ENCODE measurements at places on chromosomes 7 and 10.
A peak's percentile ranks its signal among the peaks of the same experiment; 100 is the strongest.

- DNase-seq, result no peak
These were observed 51.2 kb upstream of the ANAPC16 start for GRCh38 chr10:72164617-72165016.

DNA sequence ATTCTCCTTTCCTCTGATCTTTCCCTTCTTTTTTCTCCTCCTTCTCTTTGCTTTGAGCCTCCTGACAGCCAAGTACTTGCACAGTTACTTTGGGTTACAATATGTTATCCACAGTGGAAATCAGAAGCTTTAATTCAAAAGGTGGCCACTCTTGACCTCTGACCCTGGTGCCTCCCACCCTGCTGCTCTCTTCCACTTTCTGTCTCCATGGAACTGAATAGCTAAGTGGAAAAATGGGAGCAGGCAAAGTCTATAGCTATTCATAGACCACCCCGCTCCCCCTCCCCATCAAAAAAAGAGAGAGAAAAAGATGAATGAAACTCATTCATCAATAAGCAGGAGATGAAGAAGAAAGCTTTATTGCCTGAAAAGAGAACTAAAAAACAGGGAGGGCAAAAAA, 39.4 kb downstream of the PTN start:
- no peak for DNase-seq

DNA sequence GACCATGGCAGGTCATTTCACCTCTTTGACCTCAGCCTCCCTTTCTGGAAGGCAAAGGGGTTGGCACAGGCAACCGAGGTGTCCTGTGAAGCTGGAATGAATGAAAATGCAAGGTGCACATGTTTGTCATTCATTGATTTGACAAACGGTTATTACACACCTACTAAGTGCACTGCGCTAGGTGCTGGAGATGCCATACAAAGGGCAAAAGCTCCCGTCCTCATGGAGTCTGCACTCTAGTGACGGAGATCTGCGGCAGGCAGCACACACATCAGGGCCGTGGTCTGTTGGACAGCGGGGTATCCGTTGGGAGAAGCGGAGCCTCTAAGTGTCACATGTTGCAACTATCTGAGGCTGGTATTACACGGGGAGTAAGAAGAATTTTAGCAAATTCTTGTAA, 44.2 kb downstream of the PRF1 start:
- no peak for DNase-seq

DNA sequence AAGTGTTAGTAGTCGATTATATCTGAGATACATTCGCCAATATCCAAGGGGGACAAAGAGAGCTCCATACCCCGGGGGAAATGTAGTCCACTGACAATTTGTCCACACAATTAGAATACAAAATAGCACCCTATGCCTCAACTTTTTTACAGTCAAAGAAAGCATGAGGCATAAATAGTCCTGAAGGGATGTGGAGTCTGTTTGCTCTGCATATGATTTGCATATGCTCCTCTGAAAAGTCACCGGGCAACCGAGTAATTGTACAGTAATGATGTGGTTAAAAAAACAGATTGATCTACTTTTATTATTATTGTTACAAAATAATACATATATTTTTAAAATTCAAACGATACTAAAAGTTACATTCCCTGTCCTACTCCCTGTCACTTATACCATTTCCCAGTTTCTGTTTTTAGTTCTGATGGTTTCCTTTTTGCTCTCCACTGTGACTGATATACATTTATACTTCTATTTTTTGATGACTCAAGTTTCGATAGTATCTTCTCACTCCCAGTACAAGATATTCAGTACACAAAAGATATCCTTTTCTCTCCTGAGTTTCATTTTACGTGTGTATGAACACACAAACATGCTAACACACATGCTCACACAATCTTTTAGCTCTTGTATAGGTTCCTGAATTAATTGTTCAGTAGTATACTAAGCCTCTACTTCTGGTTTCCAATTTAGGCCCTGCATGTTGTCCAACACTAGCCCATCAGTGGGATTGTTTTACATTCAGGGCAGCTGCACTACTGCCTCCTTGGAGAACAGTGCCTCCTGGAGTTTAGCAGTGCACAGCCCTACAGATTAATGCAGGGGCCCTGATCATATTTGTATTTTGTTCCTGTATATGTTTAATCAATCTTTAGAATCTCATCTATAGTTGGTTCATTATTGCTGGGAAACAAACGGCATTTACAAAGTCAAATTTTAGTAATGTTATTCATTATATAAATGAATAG, 130.9 kb downstream of the TES start:
- DNase-seq, result no peak

DNA sequence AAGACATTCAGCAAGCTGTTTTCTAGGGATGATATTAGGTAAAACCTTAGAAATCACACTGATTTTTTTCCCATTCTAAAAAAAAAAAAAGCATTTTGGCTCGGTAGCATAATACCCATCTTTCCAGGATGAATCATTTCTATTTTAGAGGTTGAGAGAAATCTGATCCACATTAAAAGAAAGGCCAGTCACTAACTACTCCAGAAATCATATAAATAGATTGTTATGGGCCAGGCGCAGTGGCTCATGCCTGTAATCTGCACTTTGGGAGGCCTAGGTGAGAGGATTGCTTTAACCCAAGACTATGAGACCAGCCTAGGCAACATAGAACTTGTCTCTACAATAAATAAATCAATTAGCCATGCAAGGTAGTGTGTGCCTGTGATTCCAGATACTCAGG, 164.3 kb downstream of the BAMBI start:
- no peak for DNase-seq

DNA sequence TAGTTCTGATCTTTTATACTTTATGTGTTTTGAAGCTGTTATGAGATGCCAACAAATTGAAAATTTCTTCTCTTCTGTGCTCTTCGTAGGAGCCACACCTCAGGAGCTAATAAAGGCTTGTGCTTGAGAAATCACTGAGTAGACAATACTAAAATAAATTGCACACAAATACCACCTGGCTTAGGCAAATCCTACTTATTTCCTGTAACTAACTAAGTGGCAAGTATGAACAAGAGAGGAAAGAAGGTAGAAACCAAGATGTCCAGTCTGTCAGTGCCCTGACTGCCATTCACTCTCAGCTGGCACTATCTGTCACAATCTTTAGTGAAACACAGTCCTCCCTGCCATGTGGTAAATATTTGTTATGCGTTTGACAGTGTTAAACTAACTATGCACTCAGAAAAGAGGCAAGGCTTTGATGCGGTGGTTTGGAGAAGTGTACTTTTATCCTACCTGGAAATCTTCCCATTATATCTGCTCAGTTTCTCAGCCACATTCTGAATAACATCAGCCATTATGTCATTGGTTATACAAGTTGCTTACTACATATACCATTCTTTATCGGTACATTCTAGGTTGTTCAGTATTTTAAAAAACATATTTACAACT, 293.4 kb upstream of the VWC2 start:
- DNase-seq, result no peak

GRCh38 chr7:131845573-131846314, 289.3 kb upstream of the PODXL start:
- no peak for DNase-seq

GRCh38 chr7:28432105-28432504, 19.8 kb downstream of the CREB5 start:
- DNase-seq, result no peak

- no peak for DNase-seq
These were observed 8.4 kb upstream of the C10orf88 start for GRCh38 chr10:122962405-122962804.

GRCh38 chr7:112905950-112906349, 115.8 kb upstream of the TMEM168 start:
- no peak for DNase-seq

DNA sequence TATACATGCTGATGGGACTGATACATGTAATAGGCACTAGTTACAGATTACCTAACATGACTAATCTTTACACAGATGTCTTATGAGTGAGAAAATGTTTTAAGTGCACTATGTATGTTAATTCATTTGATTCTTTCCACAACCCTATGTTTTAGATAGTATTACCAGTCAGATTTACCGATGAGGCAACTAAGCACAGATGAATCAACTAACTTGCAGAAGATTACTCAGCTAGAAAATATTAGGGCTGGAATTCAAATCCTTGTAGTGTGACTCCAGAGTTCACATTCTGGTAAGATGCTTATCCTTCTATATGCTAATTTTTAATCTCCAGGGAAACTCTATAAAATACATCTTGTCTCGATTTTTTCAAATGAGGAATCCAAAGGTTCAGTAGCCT, 964.9 kb downstream of the REEP3 start:
- no peak for DNase-seq

DNA sequence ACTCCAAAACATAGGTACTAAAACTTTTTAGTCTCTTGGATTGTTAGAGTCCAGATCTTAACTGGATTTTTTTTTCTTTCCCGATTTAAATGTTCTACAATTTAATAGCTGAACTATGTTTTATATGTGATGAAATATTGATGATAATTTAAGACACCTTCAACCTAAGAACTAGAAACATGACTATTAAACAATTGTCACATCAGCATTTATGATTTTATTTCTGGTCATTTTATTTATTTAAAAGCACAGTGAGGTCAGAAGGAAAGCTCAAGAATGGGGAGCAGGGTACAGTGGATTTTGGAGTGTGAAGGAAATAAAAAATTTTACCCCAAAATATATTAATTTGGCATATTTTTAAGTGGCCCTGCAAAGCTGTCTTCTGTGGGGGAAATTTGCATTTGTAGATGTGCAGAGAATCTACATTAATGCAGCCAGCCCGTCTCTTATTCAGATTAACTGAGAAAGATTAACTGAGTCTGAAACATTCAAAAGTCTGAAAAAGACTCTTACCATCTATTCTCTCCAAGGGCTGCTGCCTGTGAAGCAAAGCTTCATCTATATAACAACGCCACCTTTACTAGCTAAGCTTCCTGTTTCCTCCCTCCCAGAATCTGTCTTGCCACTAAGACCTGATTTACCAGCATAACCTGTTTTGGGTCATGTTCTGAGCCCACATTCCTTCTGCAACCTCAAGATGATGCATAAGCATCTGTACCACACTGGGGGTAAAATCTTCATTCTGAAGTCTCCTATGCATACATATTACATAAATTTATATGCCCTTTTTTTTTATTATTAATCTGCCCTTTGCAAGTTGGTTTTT, 86.4 kb downstream of the TMEM106B start:
- DNase-seq, result no peak

- DNase-seq, result no peak
These were observed 35.4 kb upstream of the CFAP46 start for GRCh38 chr10:132977807-132978206.

- DNase-seq, result no peak
These were observed 217.8 kb downstream of the DNAJB6 start for GRCh38 chr7:157554393-157555238.

- no peak for DNase-seq
These were observed 212.8 kb downstream of the MAD1L1 start for GRCh38 chr7:2019711-2020511.

DNA sequence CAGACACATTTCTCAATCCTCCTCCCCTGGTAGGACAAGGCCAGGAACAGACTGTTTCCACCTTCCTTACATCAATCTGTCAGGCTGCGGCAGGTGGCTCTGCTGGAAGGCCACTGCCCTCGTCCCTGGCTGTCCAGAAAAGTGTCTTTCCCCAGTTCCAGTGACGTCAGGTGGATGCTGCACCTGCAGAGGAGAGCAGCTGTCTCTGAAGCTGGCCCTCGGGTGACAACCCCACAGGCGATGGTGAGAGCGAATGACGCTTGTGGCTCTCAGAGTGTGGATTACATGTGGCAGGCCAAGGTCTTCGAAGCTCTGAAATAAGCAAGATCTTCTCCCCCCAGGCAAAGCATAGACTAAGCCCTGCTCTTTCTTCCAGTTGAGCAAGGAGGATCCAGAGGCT, 146.9 kb upstream of the RET start:
- DNase-seq, result no peak

- DNase-seq, result no peak
These were observed 25.5 kb downstream of the FGFBP3 start for GRCh38 chr10:91883549-91884444.

GRCh38 chr10:132605390-132605789, 67.8 kb downstream of the INPP5A start:
- DNase-seq, result no peak

DNA sequence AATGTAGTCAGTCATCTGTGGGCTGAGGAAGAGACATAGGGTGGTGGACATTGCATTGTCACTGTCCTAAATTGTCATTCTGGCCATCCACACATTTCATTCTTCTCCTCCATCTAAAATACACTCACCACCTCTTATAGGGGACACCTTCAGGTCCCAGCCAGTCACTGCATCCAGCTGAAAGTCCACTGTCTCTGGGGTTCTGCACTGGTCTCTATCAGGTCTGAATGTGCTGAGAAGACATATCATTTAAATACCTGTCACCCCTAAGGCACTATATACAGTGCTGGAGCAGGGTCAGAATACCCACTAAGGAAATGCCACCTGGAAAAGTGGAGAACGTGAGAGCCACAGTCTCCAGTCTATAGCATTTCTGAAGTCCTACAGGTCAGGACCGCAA, 29.6 kb downstream of the SH2D4B start:
- DNase-seq, result no peak

DNA sequence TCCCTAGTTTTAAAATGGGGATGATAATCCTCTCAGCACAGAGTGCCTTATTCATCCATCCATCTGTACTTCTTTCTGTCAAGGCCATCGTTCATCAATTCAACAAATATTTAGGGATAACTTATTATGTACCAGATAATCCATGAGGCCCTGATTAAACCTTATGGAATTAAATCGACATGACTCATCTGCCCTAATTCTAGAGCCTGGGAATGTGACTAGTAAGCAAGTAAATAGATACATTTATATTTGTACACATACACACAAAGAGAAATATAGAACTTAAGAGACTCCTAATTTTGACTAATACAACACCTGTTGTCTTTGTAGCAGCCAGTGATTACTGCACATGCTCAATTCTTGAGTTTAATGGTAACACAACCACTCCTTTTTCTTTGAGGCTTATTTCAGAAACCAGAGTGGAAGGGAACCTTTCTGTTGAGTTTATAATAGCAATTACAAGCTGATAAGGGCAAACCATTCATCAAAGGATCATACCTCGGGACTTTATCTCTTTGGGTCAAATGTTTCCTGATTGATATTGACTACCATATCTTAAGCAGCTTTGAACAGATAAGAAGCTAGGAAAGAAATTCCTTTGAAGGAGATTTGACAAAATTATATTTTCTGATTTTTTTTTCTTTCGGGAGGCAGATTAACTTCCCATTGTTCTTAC, 122.7 kb downstream of the ARID5B start:
- DNase-seq, result no peak

- DNase-seq, result no peak
These were observed 83.5 kb downstream of the SLC37A3 start for GRCh38 chr7:140314573-140315480.

- DNase-seq, result peak; percentile 16
These were observed 141.2 kb downstream of the MLLT10 start for GRCh38 chr10:21675157-21675796.

All from stimulated activated naive CD4-positive, alpha-beta T cell treated with Interleukin-2 at 50 U/mL for 16 hours (primary cell).